Activated CD4-positive, alpha-beta T cell treated with anti-CD3 and anti-CD28 coated beads for 4 hours (primary cell): ENCODE measurements at places on chromosomes 16 and 17.

GRCh38 chr17:18184143-18185031 lies 759 bp downstream of the ALKBH5 start:
- peak; percentile 71 for DNase-seq

GRCh38 chr17:68657576-68657975 lies 56.4 kb upstream of the FAM20A start:
- DNase-seq: no peak

DNA sequence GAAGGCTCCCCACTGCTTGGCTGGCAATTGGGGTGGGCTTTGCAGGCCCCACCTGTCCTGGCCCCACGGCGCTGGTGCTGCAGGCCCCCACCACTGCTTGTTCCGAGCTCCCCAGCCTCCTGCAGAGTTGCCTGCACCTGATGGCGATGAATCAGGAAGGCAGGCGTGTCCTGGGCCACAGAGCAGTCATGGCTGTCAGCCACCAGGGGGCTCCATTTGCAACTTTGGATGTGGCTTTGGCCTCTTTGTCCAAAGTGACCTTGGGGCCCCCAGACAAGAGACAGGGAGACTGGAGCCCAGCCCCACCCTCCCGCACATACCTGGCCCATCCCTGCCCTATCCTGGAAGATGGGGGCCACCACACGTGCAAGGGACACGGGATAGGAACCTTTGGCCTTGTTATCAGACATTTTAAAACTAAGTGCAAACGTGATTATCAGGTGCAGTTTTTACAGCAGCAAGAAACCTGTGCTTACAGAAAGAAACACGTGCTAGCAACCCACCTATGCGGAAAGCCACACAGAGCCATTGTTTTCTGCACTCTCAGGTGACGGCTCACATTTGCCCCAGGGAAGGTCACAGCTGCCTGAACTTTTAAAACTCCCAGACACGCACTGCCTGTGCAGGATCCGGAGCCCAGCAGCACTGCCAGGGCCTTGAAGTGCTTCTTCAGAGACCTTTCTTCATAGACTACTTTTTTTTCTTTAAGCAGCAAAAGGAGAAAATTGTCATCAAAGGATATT lies at the start of gene DNASE1:
DNASE1 (plus strand) TSS at position 443 of the 743 bp plus-strand sequence. CDS start 683 bp downstream, outside the sequence.
- peak; percentile 45 for DNase-seq

- DNase-seq: no peak
Observed at GRCh38 chr16:7509963-7510601, 177.4 kb downstream of the RBFOX1 start.

GRCh38 chr16:67593288-67593687 lies 31.0 kb downstream of the CTCF start:
- DNase-seq: no peak

- no peak for DNase-seq
Observed at GRCh38 chr16:48448841-48449481, 63.7 kb upstream of the SIAH1 start.

- DNase-seq: no peak
Observed at GRCh38 chr16:29744541-29745101, 1.2 kb downstream of the C16orf54 start.

DNA sequence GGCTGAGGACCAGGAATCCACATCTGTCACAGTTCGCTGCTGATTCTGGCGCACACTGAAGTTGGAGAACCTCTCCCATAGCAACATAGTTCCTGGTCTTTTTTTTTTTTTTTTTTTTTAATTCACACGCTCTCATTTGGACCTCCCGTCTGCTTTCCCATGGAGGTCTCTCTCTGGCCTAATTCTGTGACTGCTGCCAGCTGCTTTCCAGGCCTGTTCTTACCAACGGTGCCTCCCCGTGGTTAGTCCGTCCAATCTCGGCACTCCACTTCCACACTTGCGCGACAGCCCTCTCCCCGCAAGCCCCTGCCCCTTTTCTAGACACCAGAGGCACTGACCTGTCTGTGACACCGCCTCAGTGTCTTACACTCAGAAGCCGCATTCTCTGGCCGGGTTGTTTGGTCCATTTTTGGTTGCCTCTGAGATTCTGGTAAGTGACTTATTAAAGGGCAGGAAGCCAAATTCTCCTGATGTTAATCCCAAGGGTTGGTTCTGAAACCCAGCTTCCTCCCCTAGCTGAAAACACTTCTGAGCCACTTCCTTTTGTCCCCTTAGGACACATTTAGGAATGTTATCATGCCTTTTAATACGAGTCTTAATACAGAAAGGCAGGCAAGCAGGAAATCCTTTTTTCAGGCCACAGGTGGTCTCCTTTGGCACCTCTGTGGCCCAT lies 1.1 kb upstream of the AKTIP start:
- peak; percentile 22 for DNase-seq

- DNase-seq: no peak
Observed at GRCh38 chr17:9150446-9151090, 129.3 kb downstream of the NTN1 start.

GRCh38 chr16:54290833-54291655 lies 4.5 kb upstream of the IRX3 start:
- DNase-seq: no peak

GRCh38 chr16:48136547-48137360 lies 19.0 kb downstream of the ABCC12 start:
- no peak for DNase-seq

DNA sequence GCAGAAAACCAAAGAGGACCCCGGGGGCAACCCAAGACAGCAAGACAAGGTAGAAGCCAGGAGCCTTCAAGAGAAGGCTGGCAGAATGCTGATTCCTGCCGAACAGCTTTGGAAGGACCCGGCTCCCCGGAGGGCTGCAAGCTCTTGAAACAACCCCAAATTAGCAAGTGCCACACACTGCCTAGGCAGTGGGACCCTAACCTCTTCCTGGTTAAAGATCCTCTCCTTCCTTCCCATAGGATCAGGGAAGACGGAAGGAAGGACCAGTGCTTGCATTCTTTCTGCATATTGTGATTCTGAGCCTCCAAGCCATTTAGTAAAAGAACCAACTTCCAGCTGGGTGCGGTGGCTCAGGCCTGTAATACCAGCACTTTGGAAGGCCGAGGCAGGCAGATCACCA lies 122.0 kb upstream of the AXIN2 start:
- DNase-seq: no peak

DNA sequence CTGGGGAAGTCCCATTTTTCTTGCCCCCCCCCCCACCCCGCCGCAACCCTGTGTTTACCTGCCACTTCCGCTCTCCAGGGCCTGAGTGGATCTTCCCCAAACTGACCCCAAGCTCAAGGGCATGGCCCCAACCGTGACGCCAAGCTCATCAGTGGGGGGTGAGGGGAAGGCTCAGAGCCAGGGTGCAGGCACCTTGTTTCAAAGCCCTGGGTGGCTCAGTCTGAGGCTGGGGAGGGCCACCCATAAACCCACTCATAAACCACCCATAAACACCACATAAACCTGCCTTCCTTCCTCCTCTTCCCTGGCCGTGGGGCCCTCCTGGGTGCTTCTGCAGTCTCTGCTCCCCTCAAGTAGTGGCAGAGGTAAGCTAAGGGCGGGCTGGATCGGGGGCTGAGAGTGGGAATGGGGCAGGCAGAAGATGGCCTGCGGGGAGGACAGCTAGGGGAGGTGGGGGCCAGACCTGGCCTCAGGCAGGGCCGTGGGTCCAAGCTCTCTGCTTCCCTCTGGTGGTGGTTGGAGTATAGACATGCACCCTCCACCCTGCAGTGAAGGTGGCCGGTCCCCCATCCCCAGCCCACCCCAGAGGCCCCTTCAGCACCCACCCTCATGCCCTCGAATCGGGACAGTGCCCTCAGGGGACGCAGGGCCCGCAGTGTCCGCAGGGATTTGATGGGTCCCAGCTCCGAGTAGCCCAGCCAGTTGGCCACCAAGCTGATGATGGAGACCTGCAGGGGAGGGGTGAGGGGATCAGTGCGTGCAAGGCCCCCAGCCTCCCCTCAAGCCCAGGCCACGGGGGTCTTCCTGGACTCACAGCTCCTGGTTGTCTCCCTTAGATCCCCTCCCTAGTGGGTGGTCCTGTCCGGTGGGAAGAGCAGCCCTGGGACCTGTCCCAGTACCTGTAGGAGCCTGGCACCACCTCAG lies 14.6 kb upstream of the CD79B start:
- DNase-seq: peak; percentile 54

DNA sequence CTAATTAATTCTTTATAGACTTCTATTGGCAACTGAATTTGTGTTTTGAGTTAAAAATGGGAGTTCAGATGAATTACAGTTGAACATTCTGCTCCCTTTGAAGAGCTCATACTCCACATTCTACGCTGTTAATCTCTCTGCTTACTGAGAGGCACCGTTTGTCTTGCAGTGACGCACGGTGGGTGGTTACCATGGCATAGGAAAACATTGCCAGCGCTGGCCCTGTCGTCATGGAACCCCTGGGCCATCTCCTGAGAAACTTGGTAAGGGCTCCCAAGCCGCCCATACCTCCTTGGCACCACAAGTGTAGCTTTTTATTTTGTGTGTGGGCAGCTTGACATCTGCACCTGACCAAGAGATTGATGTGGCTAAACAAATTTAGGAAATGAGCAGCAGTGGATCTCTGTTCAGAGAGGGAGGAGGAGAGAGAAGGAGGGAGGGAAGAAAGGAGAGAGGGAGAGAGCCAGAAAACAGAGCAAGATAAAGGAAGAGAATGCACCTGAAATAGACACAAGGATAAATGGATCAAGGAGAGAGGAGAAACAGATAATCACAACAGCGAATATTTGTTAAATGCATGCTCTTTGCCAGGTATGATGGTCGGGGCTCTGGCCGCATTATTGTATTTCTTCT lies 398.5 kb downstream of the HAPSTR1 start:
- no peak for DNase-seq

- no peak for DNase-seq
Observed at GRCh38 chr16:54280751-54281150, 5.8 kb downstream of the IRX3 start.
